Stimulated activated CD4-positive, alpha-beta T cell treated with anti-CD3 and anti-CD28 coated beads, TNF-alpha, amount 100 ng/mL, for 4 hours (primary cell): ENCODE measurements at places on chromosomes 1 and 21.

GRCh38 chr1:185595835-185596667 lies 138.1 kb upstream of the HMCN1 start:
- no peak for DNase-seq

DNA sequence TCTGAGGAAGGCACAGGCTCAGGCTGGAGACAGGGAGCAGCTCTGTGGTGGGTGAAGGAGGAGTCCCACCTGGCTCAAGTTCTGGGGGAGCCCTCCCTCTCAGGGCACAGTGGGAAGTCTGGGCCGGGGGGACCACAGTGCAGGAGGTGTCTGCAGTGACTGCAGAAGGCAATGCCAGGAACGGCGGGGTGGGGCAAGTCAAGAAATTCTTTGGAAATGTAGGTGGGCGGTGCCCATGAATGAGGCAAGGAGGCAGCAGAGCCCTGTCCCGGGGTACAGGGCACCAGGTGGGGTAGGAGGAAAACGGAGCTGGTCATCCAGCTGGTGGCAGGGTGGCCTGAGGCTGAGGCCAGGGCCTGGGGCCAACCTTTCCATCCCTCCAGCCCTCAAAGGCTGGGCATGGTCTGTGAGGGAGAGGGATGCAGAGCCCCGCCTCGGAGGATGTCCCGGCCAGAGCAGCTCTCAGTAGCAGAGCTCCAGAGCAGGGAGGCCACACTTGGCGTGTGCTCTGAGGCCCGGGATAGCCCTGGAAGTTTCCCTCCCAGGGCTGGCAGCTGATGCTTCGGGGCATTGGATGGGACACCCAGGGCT lies 4.7 kb downstream of the TFF3 start:
- no peak for DNase-seq

- no peak for DNase-seq
Observed at GRCh38 chr1:229086091-229086490, 184.8 kb upstream of the RAB4A start.

- DNase-seq = no peak
Observed at GRCh38 chr1:41696381-41696780, 211.9 kb upstream of the EDN2 start.

DNA sequence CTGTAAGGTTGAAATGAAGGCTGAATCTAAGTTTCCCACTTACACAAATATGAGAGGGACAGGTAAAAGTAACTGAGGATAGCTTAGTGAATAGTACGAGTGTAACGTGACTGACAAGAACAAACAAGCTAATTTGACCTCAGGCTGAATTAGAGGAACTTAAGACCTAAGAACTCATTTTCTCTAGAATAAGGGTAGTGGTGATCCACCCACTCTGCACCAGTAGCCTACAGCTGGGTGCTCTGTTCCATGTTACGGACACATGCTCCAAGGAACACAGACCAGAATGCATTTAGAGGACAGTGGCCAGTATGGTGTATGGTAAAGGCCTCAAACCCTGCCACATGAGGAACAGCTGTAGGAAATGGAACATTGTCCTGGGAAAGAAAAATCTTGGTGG lies 14.9 kb upstream of the TMEM9 start:
- DNase-seq = no peak

DNA sequence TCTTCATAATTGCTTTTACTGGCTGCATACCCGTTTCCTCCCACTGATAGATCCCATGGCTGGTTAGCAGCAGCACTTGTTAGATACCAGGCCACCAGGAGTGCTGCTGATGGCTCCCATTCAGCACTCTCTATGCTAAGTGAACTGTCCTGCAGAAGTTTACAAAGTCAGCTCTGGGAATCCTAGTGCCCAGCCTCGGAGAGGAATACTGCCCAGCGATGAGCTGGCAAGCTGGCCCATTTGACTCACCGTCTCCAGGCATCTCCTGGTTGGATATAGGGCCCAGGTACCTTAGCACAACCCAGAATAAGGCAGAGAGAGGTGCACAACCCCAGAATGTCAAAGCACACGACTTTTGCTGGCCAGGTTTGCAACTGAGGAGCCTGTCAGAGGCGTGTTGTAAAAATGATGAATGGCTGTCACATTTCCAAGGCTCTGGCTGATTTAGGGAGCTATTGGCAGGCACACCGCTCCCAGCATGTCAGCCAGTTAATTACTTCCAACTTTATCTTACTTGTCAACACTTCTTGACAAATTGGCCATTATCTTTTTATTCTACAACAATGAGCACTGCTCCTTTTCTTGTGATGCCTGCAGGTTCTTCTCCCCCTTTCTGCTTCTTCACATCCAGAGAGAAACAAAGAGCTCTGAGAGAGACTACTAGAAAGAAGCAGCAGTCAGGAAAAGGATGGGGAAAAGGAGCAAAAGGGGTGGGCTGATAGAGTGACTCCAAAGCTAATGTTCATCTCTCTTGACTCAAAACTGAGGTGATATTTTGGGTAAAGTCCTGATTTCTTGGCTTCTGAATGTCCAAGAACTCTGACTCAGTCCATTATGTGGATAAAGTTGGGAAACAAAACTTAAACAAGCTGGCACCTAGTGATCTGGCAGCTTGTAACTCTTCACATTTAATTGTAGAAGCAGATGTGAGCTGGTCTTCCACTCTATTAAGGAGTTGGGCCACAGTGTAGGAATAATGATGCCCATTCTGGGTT lies 10.8 kb upstream of the ANGPTL7 start:
- no peak for DNase-seq

- DNase-seq = no peak
Observed at GRCh38 chr21:27515676-27516075, 548.8 kb upstream of the ADAMTS5 start.

- no peak for DNase-seq
Observed at GRCh38 chr1:56890229-56890628, 35.6 kb downstream of the C8A start.

GRCh38 chr1:31702836-31703404 lies 897 bp downstream of the COL16A1 start:
- no peak for DNase-seq

DNA sequence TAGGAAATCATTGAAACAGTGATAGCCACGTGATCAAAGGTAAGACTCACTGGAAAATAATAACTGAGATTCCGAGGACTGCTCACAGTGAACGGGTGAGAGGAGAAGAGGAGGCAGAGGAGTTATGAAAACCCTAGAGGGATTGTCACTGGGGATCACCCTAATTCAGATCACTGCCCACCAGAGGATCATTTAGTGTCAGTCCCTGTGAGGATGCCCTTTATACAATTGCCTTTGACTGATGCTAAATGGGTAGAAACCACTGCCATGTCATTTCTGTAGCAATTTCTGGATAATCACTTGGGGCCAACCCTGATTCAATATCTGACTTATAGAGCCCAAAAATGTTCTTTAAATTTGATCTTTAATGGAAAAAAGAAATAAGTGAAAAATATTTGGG lies 14.1 kb upstream of the VAV3 start:
- DNase-seq = no peak

DNA sequence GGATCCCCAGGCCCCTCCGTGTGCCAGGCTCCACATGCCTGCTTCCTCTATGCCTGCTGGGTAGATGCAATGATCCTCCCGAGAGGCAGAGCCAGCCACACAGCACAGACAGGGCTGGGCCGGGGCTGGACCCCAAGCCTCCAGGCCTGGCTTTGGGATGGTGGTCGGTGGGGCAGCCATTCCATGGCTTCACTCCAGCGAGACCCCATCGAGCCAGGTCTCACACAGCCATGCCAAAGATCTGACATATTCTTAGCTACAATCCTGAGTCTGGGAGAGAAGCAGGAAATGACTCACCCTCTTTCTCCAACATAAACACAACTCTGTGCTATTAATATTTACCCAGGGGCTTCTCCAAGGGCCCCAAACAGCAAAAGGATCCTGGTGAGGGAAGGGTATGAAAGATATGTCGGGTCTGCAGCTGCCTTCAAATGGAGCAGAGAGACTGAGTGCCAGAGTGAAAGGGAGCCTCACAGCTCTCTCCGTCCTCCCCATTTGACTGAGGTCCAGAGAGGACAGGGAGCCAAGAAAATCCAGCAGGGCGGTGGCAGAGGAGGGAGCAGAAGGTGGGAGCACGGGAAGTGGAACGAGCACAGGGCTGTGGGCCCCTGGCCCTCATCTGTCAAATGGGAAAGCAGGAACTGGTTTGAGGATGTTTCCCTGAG lies 639.5 kb downstream of the MATN1 start:
- no peak for DNase-seq

GRCh38 chr1:30780409-30780808 lies 22.8 kb upstream of the LAPTM5 start:
- DNase-seq = no peak

DNA sequence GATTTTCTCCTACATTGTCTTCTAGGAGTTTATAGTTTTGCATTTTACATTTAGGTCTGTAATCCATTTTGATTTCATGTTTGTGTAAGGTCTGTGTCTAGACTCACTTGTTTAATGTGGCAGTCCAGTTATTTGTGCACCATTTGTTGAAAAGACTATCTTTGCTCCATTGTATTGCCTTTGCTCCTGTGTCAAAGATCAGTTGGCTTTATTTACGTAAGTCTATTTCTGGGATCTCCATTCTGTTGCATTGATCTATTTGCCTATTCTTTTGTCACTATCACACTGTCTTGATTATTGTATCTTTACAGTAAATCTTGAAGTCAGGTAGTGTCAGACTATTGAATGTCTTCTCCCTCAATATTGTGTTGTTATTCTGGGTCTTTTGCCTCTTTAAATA lies 49.7 kb upstream of the RGS2 start:
- DNase-seq = no peak

DNA sequence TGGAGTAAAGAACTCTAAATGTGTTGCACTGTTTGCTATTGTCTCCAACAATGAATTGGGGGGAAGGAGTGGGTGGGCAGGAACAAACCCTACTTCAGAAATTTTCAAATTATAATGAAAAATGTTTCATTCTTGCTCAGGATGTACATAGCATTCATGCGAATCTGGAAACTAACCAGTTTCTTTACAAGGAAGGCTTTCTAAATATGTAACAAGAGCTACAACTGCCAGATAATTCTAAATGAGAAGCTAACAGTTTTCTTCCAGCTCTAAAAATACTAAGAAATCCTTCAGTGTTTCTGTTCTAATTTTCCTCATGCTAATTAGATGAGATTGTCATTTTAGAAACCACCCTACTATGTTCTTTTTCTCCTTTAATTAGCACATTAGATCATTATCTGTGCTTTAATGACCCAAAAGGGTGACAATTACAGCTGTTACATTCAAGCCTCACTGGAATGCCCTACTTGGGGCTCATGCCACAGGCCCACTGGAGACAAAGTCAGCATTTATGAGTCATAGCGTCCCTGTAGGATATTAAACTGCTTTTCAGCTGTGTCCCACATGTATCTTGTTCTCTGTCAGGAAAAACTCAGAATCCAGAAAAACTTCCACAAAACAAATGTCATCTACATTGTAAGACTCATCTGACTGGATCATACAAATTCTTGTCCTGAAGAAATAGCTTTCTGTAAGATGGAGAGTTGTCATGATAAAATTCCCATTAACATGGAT lies 804.6 kb upstream of the CXADR start:
- DNase-seq = no peak

DNA sequence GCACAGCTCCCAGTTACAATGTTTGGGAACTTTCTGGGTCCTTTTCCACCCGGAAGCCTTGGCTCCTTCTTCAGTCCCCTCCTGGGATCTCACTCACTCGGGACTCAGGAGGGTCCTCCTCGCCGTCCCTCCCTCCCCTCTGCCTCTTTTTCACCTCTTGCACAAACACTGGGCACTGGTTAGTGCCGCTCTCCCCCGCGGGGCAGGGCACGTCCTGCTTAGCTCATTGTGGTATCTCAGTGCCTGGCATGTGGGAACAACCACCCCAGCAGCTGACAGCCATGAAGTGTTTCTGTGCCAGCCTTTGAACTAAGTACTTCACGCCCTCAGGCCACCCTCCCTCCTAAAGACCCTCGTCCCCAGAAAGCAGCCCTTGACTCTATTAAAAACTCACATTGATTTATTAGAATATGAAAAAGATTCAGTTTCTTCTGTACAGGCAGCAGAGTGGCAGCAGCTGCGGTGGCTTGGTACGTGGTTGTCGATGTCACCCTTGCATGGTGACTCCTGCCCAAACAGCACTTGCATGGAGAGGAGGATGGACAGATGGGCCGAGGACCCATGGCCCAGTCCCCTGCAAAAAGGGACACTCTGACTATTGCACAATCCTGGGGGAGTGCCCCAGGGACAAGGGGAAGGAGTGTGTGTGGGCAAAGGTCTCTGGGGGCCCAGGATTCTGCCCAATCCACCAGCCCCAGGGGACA lies 56.3 kb downstream of the SLC9A1 start:
- DNase-seq = no peak

DNA sequence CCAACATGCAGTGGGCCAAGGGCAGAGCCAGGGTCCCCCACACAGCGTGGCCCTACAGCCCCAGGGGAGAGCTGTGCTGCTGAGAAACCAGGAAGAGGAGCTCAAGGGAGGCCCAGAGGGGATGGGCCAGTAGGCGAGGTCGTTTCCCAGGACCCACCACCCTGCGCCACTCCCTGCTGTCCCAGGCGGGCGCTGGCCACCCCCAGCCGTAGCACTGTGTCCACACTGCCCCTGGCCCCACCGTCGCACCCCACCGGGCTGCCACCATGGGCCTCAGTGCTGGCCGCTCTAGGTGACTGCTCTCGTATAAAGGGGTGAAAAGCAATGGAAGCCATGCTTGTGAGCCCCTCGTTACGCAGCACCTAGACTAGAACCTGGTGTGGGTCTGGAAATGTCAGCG lies 22.4 kb downstream of the NADK start:
- DNase-seq = no peak

GRCh38 chr21:25700741-25701140 lies 34.0 kb downstream of the ATP5PF start:
- no peak for DNase-seq

- DNase-seq = no peak
Observed at GRCh38 chr1:82813386-82813785, 1012.7 kb downstream of the ADGRL2 start.

- no peak for DNase-seq
Observed at GRCh38 chr1:210132582-210132981, 100.0 kb upstream of the SERTAD4 start.

DNA sequence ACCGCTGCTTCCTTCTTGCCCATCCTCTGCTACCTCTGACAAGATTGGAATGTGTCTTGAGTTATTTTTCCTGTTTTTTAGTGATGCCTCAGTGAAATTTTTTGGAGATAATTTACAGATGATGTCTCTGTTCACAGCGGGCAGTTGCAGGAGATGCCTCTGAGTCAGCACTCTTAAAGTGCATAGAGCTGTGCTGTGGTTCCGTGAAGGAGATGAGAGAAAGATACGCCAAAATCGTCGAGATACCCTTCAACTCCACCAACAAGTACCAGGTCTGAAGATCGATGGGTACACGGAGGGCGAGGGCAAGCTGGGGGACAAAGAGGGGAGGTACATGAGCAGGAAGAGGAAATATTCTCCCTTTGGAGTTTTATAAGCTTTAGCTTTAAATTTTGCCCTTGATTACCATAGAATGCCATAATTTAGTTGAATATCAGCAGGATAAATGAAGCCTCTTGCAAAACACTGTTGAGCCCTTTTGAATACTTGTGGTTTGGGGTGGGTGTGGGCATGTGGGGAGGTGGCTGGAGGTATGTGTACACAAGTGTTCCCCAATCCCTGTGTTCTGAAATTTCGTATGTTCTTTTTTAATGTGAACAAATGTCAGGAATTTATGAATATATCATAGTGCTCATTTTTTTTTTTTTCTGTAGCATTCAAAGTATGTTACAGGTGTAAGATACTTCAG lies 19.8 kb downstream of the ATP1A1 start:
- DNase-seq = no peak

GRCh38 chr21:26148071-26148839 lies 22.3 kb downstream of the APP start:
- no peak for DNase-seq
